Tongue (tissue), 3 donors: ENCODE measurements at places on chromosomes 5 and 9. TPM values are rescaled to one million over a fixed set of nuclear protein-coding genes. Genes with fewer than 3 reads are reported as not detected.

DNA sequence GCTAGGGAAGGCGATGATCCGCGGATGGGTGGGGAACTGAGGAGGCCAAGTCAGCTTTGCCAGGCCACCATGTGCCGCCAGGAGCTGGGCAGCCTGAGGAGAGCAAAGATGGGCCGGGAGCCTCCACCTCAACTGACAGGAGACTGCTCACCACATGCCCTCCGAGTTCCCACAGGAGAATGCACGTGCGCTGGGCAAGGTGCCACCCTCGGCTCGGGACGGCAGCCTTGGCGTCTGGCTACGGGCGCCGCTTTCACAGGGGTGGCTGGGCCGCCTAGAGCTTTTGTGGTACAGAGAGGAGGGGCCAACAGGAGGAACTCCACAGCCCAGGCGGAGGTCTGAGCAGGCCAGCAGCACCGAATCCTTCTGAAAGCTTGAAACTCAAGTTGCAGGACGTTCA lies 5.3 kb upstream of the TBC1D9B start:
- no peak for DNase-seq

GRCh38 chr5:65696892-65697291 lies 25.0 kb downstream of the SGTB start:
- peak; percentile 15 for DNase-seq

GRCh38 chr9:130352586-130353285 lies 87.2 kb downstream of the HMCN2 start:
- no peak for DNase-seq

DNA sequence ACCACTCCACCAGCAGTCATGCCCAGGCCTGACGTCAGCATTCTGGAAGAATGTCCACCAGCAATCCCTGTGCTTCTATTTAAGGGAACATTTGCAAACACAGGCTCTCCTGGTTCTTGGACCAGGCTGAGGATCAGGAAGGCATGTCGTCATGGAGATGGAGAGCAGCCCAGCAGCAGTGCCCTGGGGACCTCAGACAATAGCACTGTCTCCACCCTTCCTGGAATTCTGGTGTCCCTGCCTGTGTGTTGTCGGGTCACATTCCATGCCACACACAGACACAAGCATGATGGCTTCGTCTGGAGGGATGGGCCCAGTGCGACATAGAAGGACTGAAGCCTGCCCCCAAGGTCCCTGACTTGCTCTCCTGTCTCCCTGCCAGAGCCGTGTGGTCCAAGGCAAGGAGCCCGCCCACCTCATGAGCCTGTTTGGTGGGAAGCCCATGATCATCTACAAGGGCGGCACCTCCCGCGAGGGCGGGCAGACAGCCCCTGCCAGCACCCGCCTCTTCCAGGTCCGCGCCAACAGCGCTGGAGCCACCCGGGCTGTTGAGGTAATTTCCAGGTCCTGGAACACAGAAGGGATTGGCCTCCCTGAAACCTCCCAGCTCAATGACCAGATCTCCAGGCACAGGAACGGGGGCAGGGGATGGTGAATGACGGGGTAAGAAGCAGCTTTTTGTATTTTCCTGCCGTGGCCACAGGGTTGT lies 43.8 kb downstream of the STOM start:
- DNase-seq, result peak; percentile 77

- DNase-seq, result no peak
Observed at GRCh38 chr9:136661641-136662325, 933 bp upstream of the EGFL7 start.

DOLK gene
- 9.5 TPM for total RNA-seq

DNA sequence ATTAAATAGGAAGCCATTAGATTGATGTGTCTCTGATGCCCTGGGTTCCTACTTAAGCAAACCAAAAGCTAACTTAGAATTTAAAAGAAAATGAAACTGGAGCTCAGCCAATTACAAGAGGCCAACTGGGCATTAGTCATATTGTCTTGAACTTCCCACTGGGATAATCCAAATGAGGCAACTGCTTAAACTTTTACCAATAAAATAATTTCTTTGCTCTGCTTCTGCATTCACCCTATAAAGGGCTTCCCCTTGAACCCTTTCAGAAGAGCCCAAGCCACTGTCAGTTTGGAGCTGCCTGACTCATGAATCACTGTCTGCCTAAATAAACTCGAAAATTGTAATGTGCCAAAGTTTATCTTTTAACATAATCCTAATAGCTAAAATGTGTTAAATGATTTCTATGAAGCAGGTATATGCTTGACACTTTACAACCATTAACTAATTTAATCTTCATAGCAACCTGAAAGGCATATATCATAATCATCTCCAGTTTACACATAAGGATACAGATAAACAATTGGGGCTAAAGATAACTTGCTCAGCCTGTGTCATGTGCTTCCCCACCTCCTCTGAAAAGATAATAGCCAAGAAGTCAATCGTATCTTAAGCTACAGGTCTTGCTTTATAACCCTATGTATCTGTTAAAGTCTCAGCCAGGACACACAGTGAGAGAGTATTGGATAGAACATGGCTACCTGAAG lies 11.5 kb downstream of the GPR150 start:
- no peak for DNase-seq

KCNN2 gene
- 15.6 TPM for total RNA-seq

DNA sequence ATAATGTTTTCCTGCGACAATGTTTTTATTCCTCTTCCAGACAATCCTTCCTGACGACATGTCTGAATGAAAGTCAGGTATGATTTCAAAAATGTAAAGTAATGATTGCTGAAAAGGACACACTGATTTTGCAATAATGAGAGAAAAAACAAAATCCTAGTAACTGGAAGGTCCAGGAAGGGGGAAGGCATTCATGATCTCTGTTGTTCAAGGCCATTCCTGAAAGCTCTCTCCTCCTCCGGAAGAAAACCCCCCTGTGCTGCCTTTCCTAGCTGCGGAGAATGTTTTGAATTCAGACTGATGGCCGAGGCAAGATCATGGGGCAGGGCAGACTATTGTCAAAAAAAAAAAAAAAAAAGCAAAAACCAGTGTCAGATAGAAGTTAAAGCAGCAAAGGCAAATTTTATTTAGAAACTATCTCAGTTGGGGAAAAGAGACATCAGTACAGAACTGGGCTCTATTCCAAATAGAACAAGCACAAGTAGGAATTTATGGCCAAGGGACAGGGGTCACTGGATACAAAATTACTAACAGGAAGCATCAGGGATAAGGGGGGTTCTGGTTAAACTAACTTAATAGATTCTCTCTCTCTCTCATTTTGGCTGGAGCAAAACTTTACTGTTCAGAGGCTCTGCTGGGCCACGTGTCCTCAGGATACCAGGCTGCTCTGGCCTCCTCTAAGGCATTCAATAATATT lies 36.5 kb upstream of the CTSV start:
- DNase-seq, result no peak

DNA sequence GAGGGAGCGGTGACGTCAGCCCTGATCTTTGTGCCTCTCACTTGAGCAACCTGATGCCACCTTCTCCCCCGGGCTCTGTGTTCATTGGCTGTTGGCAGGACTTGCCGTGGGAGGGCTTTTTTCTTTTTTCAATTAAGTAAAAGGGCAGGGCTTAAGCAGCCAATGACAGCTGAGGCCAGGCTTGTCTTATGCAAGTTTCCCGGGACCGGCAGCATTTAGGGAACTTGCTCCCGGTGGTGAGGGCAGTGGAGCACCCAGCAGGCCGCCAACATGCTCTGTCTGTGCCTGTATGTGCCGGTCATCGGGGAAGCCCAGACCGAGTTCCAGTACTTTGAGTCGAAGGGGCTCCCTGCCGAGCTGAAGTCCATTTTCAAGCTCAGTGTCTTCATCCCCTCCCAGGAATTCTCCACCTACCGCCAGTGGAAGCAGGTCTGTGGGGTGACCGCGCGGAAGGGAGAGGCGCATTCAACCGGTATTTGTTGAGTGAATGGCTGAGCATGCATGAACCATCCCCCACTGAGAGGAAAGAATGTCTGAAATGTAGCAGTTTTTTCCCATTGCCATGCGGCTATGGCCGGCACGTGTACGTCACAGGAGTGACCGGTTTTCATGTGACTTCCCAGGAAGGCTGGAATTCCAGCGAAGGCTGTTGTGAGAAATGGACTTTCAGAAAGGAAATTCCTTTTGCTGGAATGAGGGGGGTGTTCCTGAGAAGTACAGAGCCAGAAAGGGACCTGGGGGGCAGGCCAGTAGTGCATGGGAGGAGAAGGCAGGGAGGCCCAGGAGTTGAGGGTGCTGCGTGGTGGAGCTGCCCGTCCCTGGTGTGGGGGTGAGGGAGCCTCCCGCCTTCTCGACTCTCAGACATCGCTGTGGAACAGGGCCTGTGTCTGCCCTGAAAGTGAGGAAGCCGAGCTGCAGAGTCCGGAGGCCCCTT lies 29.0 kb downstream of the PTGES2 start:
- peak; percentile 98 for DNase-seq

DNA sequence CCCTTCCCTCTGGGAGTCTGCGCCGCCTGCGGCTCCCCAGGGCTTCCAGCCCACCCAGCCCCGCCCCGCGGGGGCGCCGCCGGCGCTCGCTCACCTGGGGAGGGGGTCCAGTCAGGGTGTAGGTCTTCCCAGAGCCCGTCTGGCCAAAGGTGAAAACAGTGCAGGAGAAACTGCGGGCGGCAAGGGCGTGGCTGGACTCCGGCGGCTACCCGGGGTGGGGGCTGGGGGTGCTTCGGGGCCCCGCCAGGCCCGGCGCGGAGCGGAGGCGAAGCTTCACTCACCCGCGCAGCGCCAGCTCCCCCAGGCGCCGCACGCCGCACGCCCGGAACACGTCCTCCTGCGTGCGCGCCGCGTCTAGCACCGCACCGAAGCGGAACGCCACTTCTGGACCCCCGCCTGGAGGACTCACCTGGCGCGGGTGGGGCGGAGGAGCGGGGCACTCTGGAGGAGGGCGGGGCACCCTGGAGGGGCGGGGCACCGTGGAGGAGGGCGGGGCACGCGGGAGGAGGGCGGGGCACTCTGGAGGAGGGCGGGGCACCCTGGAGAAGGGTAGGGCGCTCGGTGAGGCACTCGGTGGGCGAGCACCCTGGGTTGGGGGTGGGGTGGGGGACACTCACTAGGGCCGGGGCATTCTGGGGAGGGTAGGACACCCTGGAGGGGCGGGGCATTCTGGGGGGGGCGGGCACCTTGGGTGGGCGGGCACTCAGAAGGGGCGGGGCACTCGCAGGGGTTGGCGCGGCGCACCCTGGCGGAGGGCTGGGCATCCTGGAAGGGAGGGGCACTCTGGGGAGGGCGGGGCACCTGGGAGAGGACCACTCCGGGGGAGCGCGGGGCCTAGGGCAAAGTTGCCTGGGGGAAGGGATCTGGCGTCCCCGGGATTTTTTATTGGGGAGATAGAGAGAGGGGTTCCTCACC lies 814 bp downstream of the KIF12 start:
- DNase-seq, result peak; percentile 46

DNA sequence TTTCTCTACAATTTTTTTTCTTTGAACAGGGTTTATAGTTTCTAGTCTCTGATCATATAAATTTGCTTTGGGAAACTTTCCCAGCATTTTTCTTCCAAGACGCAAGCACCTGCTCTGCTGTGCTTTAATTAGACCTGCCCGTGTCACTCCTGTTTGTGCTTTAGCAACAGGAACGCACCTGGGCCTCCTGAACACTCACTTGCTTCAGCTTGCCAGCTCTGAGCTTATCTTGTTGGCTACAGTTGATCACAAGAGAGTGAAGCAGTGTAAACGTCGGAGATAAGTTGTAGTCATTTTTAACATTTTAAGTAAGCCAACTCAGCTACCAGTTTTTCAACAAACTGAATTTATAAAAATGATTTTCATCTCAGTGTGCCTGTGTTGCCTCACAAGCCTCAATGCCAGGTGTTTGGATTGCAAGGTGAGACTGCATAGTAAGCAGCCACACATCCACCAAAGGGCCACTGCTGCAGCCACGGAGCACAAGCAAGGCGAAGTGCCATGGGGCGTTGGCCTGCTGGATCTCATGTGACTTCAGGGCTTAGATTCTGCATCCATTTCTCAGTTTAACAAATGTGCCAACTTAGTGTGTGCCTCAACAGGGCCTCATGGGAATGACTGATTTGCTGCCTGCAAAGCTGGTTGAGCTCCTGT lies 166.9 kb downstream of the TRIO start:
- DNase-seq, result no peak

DNA sequence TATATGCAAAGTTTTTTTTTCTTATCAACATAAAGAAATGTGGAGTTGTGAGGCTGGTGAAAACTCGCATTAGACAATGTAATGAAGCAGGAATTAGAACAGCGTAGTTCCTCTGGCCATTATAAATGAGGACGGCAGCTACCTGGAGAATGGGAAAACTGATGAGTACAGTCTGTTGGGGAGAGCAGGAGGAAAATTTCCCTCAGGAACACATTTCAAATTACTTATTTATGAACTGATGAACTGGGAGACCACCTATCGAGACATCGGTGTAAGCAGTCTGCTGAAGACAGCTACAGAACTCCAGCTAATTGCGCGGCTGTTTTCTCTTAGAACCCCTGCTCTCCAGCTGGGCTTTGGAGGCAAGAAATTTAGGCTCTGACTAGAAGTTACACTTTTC lies 343.9 kb upstream of the CLINT1 start:
- no peak for DNase-seq

KIF12 gene
- 0.31 TPM for total RNA-seq

ENC1 gene
- total RNA-seq, result 54.6 TPM

- DNase-seq, result peak; percentile 8
Observed at GRCh38 chr5:179227229-179227579, 118.1 kb downstream of the ADAMTS2 start.

DNA sequence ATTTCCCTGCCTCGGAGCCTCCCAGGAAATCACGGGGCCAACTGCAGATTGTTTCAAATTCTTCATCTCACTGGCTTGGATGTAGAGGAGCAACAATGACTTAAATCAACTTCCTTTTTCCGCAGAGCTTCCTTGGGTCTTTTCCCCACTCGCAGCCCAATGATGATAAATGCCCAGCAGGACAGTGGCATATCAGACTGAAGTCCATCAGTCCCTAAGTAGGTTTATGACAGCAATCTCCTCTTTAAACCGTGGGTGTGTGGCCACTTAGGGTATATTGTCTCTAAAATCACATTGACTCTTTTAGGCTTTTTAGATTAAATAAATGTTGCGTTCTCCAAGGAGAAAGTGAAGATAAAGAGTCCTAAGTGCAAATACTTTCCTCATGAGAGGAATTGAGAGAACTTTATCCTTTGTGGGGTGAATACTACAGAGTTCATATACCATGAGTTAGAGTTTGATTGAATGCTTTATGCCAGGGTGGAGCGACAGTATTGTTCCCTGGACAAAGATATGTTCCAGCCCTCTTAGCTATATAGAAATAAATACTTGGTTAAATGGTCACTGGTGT lies 59.1 kb downstream of the IQGAP2 start:
- no peak for DNase-seq

- DNase-seq, result peak; percentile 60
Observed at GRCh38 chr5:93580927-93581445, at the start of gene NR2F1-AS1. Gene NR2F1-AS1, minus strand, starts transcription at chr5:93581219.

DNA sequence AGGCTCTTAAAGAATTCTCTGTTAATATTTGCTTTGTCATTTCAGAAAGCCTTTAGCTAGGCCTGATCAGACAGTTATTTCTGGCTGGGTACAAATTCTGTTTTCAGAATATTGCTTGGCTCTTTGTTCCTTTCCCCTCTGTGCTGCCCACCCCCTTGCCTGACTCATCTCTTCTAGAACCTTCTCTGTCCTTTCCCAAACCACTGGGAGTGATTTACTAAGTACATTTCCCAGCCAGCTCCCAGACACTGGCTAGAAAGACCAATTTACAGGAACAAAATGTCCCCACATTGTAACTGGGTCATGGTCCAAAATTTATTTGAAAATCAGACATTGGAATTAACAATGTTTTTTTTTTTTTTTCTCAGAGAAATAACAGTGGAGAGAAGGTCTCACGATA lies 133.1 kb upstream of the MAP1B start:
- DNase-seq, result no peak

GRCh38 chr5:58455066-58455465 lies 4.8 kb downstream of the PLK2 start:
- no peak for DNase-seq

MARCOL gene
- total RNA-seq, result not detected
